CD4-positive, alpha-beta T cell treated with Interleukin-1 beta for 1 hour (primary cell): ENCODE measurements at places on chromosomes 11 and 22.

DNA sequence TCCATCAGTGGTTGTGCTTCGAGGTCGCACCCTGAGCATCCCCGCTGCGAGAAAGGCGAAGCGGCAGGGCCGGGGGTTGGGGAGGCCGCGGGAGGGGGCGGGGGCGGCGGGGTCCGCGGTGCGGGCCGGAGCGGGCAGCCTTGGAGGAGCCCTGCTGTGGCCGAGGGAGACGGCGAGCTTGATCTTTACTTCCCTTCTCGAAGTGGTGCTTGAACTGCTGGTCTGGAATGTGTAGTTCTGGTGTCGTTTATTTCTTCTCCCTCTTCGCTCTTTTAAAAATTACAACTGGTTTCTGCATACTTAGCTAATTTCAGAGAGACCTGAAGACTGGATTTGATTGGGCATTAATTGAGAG lies 1.1 kb downstream of the APLP2 start:
- DNase-seq, result no peak

- DNase-seq, result no peak
Observed at GRCh38 chr11:45660729-45661438, 4.5 kb downstream of the CHST1 start.

DNA sequence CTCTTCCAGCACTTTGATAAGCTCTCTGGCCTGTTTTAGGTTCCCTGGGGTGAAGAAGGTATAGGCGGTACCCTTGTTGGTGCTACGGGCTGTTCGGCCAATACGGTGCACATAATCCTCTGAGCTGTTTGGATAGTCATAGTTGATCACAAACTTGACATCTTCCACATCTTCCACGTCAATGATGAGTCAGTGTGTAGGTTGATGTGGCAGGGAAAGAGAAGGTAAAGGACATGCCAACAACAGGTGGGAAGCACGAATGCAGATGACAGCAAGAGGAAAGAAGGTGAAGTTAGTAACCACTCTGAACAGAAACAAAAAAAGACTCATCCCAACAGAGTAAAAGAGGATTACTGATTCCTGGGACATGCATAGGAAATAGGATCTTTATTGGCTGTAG lies 18.2 kb downstream of the DDX17 start:
- DNase-seq, result no peak

DNA sequence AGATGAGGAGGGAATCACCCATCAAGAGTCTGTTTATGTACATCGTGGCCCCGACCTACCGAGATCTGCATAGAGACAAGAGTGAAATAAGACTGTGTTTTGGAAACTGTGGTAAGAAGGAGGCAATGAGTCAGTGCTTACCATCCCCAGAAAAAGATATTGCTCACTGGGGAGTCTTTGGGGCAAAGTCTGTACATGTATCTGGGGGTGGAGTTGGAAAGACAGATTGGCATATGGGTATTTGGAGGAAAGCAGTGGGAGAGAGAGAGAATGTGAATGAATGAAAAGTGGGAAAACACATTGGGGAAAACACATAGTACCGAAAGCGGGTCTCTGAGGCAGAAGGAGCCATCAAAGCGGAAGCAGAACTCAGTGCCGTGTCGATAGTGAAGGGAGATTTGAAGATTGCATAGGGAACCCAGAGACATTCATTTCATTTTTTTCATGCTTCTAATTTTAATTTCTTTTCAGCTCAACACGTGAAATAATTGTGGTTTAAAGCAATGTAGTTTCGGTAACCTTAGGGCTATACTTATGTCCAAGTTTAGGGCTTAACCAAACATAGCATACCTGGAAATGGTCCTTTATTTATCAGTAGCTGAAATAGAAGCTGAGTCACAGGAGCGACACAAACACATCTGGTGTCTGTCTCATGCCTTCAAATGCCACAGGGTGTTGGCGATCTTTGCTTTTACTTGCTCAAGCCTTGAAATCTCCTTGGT lies 98.6 kb upstream of the CD44 start:
- DNase-seq, result peak; percentile 84

DNA sequence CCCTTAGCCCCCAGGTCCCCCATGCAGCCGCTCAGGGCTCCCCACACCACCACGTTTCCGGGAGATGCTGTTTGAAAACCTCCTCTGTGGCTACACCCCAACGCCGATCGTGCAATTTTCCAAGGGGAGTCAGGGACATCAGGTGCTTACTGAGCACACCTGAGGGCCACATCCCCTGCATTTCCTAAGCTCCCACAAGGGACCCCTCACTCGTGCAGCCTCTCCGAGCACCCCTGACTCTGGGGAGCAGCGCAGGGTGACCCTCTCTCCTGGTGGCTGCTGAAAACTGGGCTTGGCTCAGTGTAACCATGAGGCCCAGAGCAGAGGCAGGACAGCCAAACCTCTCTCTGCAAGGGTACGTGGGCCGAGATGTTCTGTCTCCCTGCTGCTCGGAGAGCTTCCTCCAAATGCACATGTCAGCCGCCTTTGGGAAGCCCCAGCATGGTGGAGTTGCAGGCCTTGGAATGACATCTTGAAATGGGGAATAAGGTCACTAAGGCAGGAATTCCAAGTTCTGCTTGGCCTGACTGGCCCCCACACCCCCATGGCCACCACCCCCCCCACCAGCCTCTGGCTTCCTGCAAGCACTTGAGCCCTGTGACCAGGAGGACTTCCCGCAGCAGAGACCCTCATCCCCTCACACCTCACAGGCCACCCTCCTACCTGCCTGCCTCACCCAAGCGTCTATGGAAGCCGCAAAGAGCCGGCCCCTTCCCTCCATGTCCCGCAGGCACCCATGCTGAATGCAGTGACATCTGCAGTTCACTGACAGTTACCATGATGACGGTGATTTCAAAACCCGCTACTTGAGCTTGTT lies 257.4 kb downstream of the BRD1 start:
- DNase-seq, result no peak

- peak; percentile 56 for DNase-seq
Observed at GRCh38 chr22:20117633-20118299, 740 bp upstream of the TRMT2A start.

- DNase-seq, result peak; percentile 32
Observed at GRCh38 chr11:124760205-124760652, 1.9 kb downstream of the ESAM start.

GRCh38 chr11:83319346-83319745 lies 33.2 kb upstream of the CCDC90B start:
- no peak for DNase-seq

DNA sequence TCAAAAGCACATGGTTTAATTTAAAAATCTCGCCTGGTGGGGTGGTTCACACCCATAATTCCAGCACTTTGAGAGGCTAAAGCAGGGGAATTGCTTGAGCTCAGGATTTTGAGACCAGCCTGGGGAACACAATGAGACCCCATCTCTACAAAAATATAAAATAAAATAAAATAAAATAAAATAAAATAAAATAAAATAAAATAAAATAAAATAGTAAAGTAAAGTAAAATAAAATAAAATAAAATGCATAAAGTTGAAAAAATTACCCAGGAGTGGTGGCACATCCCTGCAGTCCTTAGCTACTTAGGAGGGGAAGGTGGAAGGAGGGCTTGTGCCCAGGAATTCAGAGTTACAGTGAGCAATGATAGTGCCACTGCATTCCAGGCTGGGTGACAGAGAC lies 88.7 kb upstream of the MS4A8 start:
- DNase-seq, result no peak

- DNase-seq, result no peak
Observed at GRCh38 chr11:68181719-68182451, 31.2 kb downstream of the KMT5B start.

- no peak for DNase-seq
Observed at GRCh38 chr11:9104580-9104979, 13.2 kb upstream of the SCUBE2 start.

- DNase-seq, result peak; percentile 72
Observed at GRCh38 chr11:10302744-10303557, 1.9 kb upstream of the ADM start.

DNA sequence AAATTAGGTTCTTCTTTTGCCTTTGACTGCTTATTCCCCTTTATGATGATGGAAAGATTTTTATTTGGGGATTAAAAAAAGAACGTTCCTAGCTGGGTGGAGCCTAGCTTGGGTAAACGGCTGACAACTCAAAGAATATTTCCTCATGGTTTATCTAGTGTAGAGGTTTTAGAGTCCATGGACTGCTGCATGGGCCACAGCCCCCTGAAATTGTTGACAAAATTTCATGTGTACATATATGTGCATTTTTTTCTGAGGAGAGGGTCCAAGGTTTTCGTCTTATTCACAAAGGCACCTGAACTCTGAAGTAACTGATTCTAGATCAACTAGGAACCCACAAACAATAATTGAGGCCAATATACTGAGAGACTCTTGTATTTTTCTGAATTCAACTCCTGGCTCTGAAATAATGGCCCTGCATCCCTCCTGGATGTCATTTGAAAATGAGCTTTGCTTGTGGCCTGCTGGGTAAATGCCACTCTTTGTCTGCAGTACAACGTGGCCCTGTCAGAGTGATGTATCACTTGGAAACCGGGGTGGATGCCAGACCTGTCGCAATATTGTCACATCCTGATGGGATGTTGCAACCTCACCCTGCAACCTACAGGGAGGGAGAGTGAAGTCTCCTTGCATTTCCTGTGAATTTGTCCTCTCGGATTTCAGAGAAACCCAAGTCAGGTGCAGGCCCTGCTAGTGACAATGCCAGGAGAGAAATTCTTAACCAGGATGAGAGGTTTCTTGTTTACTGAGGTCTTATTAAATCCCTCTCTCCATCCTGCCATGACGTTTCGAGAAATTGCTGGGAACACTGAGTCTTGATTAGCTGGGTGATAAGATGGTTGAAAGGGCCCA lies 33.8 kb downstream of the EHF start:
- DNase-seq, result peak; percentile 40

DNA sequence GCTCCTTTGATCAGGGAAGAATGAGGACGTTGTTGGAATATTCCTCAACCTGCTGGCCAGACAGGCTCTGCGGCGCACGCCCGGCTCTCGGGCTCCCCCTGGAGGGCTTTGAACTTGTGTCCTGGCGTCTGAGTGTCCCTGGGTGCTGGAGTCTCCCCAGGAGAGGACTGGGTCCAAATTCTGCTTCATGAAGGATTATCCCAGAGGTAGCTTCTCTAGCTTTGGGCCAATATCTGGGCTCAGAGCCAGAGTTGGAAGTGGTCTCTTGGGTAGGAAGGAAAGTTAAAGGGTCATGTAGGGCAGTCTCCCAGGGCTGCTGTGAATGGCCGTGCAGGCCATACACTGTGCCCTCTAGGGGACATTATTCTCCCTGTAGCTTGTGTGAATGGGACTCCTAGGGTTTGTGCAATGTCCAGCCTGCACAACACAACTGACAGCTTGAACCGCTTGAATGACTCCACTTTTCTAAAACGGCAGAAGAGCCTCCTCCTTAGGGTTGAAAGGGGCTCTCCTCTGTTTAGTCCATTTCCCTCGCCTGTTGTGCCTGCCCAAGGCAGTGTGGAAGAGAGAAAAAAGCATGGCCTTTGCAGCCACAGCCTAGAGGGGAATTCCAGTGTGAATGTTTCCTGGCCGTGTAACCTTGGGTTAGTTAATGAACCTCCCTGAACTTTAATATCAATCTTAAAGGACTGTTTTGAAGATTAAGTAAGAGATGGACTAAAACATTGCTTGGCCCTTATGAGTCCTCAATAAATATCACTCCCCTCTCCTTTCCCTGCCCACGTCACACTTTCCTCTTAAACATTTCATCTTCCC lies 111.2 kb upstream of the THY1 start:
- DNase-seq, result peak; percentile 23

DNA sequence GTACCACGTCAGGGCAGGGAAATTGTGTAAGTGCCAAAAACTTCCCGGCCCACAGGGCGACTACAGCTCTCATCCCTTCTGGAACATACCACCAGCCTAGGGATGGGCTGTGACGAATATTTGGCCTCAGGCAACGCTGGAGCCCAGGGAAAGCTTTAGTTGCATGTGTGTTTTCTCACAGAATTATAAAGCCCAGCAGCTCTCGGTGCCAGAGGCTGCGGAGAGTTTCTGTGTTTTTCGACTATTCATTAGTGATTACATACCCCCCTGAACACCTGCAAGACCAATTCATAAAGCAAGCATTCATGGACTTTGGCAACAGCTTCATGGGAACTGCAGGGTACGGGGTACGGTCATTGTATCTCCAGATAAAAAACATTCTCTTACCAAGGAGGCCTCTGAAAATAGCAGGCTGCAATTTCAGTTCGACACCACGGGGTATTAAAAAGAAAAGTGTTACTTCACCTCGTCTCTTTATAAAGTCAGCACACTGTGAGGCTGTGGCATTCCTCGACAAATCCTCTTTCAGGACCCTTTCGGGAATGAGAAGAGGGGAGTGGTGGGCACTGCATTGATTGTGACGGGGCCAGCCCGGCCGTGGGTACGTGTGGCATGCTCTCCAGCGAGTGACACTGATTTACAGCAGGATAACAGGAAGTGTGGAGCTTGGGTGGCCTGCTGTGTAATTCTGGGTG lies 243.6 kb upstream of the SORL1-AS1 start:
- DNase-seq, result no peak

DNA sequence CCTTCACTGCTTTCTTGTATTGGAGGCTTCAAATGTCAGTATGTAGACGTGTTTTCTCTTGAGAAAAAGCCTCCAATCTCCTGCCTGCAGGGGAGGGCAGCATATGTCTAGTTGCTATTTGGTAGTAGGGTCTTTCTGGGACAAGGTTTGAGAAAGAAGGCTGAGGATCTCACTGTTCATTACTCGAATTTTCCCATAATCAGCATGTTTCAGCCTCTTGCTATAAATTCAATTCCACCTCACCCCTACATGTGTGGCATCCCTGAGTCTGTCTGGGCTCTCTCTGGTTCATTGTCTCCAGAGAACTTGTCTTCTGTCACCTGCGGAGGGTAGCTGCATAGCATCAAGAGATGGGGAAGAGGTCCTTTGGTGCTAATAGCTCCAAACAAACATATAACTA lies 19.5 kb upstream of the CCDC83 start:
- DNase-seq, result no peak

- DNase-seq, result no peak
Observed at GRCh38 chr11:114176321-114176720, 116.8 kb downstream of the ZBTB16 start.

DNA sequence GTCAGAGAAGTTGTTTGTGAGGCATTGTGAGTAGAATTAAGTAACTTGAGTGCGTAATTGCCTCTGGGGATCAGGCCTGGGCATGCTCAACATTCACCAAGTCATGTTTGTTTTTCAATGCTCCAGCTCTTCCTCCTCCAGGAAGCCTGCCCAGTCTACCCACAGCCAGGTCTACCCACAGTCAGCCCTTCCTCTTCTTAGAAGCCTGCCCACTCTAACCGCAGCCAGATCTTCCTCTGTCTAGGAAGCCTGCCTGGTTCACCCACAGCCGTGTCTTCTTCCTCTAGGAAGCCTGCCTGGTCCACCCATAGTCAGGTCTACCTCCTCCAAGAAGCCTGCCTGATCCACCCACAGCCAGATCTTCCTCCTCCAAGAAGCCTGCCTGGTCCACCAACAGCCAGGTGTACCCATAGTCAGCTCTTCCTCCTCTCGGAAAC lies 25.0 kb downstream of the LRP5 start:
- no peak for DNase-seq

- no peak for DNase-seq
Observed at GRCh38 chr22:43129426-43130425, 13.5 kb downstream of the MCAT start.
